ENCODE measurements at places on chromosomes 3 and 15. TPM values are rescaled to one million over a fixed set of nuclear protein-coding genes. Genes with fewer than 3 reads are reported as not detected.

Gene LRRC58
- 17.5 TPM for polyA plus RNA-seq

DNA sequence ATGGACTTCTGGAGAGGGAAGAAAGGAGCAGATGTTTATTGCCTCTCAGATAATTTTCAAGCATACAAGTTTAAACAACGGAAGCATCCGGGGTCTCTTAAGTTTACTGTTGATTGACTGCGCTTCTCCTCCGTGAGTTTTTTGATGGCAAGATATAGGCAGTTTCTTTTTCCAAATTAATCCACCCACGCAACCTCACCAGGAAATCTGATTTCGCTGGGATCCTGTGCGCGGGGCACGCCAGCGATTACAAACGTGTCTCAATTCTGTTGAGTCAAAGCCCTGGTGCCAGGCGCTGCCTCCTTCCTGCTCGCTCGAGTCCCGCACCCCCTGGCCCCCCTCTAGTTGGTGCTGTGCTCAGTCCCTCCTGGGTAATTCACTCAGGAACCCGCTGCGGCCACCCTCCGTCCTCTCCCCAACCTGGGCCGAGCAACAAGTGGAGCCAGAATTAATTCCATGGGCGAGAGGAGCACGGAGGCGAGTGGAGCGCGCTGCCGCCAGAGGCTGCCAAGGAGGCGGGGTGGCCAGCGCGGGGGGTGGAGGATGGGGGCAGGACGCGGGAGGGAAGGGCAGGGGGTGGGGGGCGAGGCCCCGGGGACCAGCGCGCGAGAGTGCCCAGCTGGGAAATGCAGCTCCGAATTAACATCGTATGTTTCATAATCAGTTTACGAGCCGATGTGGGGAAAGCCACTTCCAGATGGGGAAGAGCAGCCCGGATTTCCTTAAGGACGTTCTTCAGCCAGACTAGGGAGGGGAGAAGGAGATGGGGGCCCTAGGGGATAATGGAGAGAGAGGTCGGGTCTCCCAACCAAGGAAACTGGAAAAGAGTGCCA is 6.0 kb downstream of the WNT5A start:
- DNase-seq = no peak

DNA sequence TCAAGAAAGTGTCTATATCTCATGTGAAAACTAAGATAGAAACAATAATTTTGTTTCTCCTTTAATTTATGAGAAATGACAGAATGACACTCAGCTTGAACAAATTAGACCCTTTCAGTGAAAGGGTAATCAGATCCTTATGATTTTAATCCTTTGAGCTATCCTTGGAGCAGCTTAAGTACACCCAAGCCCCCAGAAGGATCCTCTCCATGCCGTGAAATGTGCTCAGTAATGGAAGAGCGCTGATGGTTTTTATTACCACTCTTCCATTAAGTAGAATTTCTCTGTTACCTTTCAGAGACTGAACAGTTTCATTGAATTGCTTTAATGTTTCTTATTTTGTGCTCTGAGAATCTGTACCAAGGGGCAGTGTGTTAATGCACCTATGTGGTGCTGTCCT is 54.3 kb downstream of the HMG20A start:
- DNase-seq = no peak

- no peak for DNase-seq
Measured at GRCh38 chr3:149368674-149369497, 8.6 kb downstream of the TM4SF1 start.

DNA sequence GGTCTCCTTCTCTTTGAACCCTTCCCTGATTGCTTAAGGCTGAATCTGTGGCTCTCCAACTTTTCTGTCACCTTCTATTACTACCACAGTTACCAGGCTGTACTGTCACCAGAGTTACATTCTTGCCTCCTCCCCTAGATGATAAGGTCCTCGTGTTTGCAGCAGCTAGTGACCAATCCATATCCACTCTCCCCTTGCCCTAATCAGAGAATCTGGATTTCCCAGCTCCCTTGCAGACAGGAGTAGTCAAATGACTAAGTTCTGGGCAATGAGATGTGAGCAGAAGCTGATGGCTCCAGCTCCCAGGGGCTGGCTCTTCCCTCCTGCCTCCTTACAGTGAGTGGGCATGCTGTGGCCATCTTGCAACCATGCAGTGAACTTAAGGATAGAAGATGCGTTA is 95.4 kb upstream of the VGLL4 start:
- no peak for DNase-seq

GRCh38 chr15:80942266-80942665 is 47.4 kb downstream of the MESD start:
- no peak for DNase-seq
